ENCODE measurements at places on chromosomes 3 and 15. TPM values are rescaled to one million over a fixed set of nuclear protein-coding genes. Genes with fewer than 3 reads are reported as not detected.

- DNase-seq = no peak
- no peak overlapping the region for H3K27ac ChIP-seq
- no peaks in the 10 kb centered on the region for H3K27me3 ChIP-seq
- H3K36me3 ChIP-seq = no peaks in the 10 kb centered on the region
Observed at GRCh38 chr3:114609973-114610630, 316.3 kb downstream of the TIGIT start.

DNA sequence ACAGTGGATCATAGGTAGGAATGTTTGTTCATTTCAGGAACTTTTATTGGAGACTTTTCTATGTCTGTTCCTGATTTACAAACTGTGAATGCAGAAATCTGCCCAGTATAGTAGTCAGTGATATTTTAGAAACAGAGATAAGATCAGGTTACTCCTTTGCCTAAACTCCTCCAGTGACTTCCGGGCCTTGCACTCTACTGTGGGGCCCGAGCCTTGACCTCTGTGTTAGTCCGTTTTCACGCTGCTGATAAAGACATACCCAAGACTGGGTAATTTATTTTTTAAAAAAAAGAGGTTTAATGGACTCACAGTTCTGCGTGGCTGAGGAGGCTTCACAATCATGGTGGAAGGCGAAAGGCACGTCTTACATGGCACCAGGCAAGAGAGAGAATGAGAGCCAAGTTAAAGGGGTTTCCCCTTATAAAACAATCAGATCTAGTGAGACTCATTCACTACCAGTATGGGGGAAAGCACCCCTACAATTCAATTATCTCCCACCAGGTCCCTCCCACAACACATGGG is 127.1 kb downstream of the DNAJB8 start:
- H3K27ac ChIP-seq = no peak overlapping the region
- H3K27me3 ChIP-seq = no peaks in the 10 kb centered on the region

- peaks cover 22% of the 10 kb centered on the region for H3K36me3 ChIP-seq
- DNase-seq = no peak
- H3K27me3 ChIP-seq = no peaks in the 10 kb centered on the region
- H3K27ac ChIP-seq = peak within 1 kb of the TSS; percentile 98
- H3K4me3 ChIP-seq = peak within 1 kb of the TSS; percentile 90
- H3K4me1 ChIP-seq = peaks cover 39% of the 10 kb centered on the region
Observed at GRCh38 chr3:4979428-4980228, at the start of gene BHLHE40. BHLHE40 (plus strand) TSS chr3:4979437; CDS start chr3:4979719, 282 bp downstream.

DNA sequence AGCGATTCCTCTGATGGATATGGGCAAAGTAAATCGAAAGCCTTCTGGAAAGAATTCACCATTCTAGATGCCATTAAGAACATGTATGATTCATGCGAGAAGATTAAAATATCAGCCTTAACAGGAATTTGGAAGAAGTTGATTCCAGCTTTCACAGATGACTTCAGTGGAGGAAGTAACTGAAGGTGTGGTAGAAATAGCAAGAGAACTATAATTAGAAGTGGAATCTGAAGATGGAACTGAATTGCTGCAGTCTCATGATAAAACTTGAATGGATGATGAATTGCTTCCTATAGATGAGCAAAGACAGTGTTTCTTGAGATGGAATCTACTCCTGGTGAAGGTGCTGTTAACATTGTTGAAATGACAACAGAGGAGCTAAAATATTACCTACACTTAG is 30.1 kb upstream of the TBC1D23 start:
- no peaks in the 10 kb centered on the region for H3K36me3 ChIP-seq
- H3K27me3 ChIP-seq = no peaks in the 10 kb centered on the region
- no peak overlapping the region for H3K4me3 ChIP-seq
- H3K27ac ChIP-seq = no peak overlapping the region
- no peak for DNase-seq

Gene RAD54L2
- 14.2 TPM for total RNA-seq

Gene DCUN1D1
- total RNA-seq = 28.5 TPM

Gene DUOX2
- not detected for total RNA-seq

Measured in GM23248 (cell line).